ENCODE measurements at places on chromosomes 12 and 14. TPM values are rescaled to one million over a fixed set of nuclear protein-coding genes. Genes with fewer than 3 reads are reported as not detected.

GRCh38 chr12:110171636-110172035, 47.5 kb downstream of the IFT81 start:
- no peak for DNase-seq

DNA sequence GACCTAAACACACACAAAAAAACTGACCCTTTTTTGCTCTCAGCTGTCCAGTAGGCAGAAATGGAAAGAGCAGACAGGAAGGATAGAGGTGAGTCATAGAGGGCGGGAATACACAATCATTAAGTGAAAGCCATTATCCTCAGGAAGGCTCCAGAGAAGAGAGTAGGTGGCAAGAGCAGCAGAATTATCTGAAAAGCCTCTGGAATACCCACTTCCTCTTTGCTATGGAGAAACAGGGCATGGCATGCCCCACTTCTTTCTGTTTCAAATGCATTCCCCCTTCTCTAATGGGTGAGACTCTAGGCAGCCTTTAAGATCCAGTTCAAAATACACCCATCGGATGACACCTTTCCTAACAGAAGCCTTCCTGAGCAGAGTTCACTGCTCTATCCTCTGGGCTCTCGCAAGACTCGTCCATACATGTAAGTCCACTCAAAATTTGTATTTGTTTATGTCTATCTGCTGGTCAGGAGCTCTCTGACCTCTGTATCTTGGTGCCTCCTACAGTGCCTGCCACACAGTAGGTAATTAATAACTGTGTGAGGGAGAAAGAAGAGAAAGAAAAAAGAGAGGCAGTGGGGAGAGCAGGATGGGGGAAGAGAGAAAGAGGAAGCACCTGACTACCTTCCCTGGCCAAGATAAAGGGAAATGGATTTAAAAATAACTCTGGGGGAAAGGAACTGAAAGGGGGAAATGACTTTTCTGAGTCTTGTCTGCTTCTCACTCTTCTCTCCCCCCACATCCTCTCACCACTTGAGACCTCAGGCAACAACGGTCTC, 8.5 kb downstream of the KLHL33 start:
- no peak for DNase-seq

DNA sequence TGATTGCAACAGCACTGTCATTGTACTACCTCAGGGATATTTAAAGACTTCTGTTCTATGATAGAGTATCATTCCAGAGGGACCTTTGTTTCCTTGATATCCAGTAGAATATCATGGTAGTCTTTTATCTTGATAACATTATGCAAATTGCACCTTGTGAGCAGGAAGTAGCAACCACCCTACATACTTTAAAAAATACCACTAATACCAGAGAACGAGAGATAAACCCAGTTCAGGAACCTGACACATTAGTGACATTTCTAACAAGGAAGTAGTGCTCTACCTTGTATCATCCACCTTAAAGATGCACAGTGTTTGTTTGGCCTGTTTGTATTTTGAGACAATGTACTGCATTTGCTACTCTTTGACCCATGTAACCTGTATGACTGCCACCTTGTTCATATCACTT, 8.8 kb upstream of the MAP4K5 start:
- DNase-seq: no peak

- DNase-seq: no peak
Observed at GRCh38 chr12:13094367-13094766, 9.1 kb downstream of the GSG1 start.

DNA sequence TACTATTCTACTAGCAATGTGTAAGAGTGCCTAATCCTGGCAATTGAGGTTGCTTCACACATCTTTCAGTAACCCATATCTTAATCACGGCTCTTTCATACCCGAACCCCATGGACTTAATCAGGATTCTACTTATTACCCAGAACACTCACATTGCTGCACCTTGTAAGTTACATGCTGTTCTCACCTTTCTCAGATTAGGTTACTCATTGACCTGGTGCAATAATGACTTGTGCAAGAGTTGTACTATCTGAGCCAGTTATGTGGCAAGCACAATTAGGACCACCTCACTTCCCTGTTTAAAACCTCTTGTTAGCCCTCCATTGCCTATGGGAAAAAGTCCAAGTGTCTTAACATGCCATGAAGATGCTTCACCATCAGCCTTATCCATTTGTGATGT, 306.7 kb upstream of the E2F7 start:
- DNase-seq: no peak

DNA sequence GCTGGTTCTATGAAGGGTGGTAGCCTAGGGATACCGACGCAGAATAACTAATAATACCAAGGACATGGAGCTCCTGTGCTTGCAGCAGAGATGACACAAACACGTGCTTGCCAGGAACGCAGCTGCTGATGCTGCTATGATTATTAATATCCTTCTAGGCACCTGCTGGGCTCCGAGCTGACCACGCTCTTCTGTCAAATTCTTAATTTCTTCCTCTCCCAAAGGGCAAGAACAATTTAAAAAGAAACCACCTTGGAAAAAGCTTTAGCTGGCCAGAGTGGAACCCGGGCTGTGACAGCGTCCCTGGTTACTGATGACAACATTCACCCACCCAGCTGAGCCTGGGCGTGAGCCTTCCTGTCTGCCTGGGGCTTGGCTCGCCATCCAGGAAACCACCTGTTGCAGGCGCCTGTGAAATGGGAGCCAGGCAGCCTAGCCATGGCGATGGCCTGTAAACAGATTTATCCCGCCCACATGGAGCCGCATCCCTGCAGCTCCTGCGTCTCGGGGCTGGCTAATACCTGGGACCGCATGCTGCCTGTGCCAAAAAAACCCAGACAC, 28.8 kb downstream of the CLMN start:
- DNase-seq: no peak

GRCh38 chr12:64450711-64451486, 1.0 kb upstream of the TBK1 start:
- DNase-seq: no peak

- no peak for DNase-seq
Observed at GRCh38 chr12:113974006-113974405, 7.9 kb upstream of the RBM19 start.

GRCh38 chr12:8082808-8083100, 680 bp downstream of the NECAP1 start:
- DNase-seq: no peak

GRCh38 chr12:56591961-56592360, 38.2 kb downstream of the BAZ2A start:
- no peak for DNase-seq

- DNase-seq: peak; percentile 88
Observed at GRCh38 chr14:93112891-93113677, 2.6 kb downstream of the ITPK1 start.

DNA sequence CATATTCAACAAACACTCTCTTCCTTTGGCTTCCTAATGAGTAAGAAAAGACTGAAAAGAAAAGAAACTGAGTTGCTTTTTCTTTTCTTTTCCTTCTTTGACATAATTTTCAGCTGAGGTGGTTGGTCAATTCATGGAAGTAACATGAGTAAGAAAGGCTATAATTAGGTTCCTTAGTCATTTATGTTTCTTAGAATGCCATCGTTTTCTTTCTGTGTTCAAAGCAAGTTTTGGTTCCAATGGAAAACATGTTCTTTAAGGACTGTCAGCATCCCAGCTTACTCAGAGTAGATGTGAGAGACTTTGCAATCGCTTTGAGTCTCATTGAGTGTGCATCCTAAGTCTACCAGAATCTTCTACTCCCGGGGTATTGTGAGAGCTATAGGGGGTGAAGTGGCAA, 882.4 kb downstream of the DIO2 start:
- DNase-seq: no peak

DNA sequence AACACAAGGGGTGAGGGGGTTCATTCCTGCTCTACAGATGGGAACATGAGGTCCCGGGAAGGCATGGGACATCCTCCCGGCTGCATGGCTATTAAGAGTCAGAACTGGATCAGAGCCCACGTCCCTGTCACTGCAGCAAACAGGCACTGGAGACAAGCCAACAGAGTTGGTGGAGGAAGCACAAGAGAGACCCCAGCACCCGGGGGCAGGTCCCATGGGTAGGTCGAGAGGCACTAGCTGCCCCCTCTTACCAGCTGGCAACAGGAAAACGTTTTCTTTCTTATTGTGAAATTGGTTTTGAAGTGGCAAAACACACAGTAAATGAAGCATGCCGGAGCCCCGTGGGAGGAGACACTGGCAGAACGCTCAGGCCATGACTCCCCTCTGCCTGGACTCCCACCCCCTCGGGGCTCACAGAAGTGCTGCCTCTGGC, 43.6 kb downstream of the SYNE3 start:
- no peak for DNase-seq

DNA sequence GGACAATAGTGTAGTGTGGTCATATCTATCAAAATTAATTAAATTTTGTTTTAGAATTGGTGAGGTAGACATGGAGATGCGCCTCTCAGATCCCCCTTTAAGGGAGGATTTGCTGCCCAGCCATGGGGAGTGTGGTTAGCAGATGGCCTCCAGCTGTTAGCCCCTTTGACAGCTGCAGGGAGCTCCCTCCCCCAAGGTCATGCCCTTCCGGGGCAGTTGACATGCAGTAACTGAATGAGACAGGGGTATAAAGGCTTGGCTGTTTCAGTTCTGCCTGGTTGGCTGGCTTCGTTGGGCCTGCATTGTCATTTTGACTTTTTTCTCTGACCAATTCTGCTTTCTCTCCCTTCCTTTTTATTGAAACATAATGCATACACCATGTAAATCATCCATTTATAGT, 291.5 kb upstream of the SRRM4 start:
- DNase-seq: no peak

DNA sequence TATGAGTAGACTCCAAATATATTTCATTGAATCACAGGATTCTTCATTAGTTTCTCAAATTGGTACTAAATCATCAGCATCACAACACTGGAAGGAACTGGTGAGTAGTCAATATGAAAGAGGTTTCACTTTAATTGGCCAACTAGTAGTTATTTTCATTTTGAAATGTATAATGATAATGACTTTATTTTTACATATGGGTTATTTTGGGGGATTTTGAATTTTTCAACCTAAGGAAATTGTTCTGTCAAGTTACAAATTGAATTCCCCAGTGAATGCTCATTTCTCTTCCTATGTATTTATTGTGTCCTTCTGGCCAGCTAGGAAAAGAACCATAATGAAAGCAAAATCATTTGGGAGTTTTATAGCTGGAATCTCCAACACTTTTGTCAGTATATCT, 174.2 kb upstream of the ATP2B1 start:
- no peak for DNase-seq

DNA sequence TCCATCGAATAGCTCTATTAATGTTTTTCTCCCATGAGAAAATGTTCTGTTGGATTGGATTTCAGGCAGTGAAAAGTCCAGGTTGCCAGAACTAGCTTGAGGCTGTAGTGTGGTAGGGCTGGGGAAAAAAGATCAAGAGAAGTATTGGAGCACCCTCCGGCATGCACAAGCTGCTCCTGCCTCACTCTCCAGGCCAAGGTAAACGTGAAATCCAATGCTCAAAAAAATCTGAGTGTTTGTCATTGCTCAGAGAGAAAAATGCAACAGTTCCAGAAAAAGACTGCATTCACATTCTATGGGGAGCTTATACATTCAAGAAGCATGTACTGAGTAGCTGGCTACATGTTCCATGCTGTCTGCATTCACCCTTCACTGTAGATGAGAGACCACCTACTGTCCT, 680.9 kb upstream of the TBX3 start:
- DNase-seq: no peak

DNA sequence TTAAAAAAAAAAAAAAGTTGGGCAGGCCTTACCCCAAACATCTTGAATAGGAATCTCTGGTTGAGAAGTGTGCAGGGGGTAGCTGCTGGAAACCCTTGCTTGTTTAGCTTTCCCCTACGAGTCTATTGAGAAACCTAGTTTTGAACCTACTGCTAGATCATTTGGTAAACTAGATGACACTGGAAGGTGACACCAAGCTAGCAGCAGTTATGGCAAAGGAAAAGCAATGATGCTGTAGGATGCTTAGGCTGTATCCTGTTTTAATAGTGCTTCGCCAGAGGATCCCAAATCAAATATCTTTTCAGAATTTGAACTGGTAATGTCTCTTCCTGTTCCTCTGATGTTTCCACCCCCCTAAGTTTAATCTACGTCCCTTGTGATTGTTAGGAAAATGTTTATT, 5.5 kb upstream of the PCED1B start:
- no peak for DNase-seq

DNA sequence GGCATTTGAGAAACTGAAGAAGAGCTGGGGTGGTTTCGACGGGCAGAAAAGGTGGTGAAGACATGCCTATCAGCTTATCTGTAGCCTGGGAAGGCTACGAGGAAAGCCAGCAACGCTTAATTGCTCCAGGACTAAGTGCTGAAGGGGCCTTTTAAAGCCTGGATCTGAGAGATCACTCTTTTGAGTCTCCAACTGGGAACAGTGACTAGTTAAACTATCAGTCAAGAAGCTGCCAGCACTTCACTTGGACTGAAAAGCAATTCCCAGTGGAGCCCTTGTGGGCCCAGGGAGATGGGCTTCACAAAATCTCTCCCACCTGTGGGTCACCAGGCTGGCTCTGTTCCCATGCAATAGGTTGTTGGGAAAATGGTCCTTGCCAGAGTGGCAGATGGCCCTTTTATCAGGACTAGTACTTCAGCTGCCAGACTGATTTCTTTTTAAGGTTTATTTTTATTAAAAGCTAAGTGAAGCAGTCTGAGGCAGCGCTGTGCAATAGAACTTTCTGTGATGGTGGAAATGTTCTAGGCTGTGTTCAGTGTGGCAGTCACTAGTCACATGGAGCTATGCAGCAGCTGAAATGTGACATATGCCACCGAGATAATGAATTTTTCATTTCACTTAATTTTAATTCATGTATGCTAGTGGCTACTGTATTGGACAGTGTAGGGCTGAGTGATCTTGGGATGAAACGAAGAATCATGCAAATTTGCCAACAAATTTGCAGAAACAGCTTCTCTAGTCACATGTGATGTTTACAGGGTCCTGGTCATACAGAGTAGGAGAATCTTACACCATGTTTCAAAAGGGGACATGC, 276.8 kb downstream of the PCNX1 start:
- no peak for DNase-seq

DNA sequence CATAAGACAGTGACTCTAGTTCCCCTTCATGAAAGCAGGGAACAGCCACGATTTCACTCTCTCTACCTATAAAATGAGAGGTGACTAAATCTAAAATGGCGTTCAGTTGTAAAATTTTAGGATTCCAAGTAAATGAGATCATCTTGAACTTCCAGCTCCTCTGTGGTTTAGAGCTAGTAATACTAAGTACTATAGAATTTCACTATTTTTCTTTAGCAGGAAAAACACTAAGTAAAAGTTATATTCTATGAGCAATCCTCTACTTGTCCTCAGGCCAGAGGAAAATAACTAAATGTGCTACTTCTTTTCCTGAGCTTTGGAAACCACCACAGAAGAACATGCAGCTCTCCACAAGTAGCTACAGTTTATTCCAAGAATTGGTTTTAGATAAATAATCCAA, 55.6 kb downstream of the NIN start:
- DNase-seq: no peak

- no peak for DNase-seq
Observed at GRCh38 chr14:35261774-35262173, 30.4 kb upstream of the PSMA6 start.

GRCh38 chr12:3389986-3390385, 101.0 kb upstream of the PRMT8 start:
- DNase-seq: no peak

GRCh38 chr12:124053851-124054250, 80.8 kb downstream of the ZNF664 start:
- DNase-seq: peak; percentile 78

The ADGRD1 gene
- 28.3 TPM for polyA plus RNA-seq

The OS9 gene
- 197 TPM for polyA plus RNA-seq

The WNT1 gene
- not detected for polyA plus RNA-seq

The MSI1 gene
- polyA plus RNA-seq: 0.92 TPM

The CPNE6 gene
- 0.55 TPM for polyA plus RNA-seq

The KRT71 gene
- polyA plus RNA-seq: not detected

The ERO1A gene
- 15.6 TPM for polyA plus RNA-seq

The TAC3 gene
- 0.40 TPM for polyA plus RNA-seq
